ENCODE measurements at places on chromosomes 6 and 20.

DNA sequence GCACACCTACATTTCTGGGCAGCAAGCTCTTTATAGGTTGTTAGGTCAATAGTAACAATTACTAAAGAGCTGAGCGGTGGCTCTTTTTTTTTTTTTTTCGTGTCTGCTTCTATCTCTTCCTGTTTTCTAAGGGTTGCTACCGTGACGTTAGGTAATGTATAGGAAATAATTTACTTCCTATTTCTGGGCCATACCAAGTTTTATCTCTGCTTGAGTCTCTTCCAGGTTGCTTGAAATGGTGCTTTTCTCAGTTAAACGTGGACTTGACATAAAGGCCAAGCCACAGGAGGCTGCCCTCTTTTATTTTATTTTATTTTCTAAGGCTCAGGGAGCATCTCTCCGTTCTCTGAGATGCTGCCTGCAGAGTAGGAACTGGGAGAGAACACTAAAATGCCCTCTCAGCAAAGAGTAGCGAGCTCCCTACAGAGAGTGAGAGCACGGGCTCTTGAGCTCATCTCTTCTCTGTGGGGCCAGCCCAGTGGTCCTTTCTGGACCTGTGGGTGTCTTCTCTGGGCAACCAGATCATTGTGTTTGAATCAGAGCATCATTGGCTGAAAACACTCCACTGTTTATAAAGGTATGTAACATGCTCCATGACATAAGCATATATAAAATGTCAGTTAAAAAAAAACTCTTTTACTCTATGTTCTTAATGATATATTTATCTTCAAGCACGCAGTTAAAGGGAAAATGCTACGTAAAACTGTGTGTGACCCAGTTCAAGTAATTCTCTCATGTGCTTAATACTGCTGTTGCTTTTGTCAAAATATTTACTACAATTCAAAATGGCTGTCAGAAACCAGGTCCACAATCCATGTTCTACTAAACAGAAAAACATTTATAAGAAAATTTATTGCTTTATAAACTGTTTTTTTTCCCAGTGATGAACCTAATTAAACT lies at the start of gene ZNF831:
TSS of gene ZNF831 (plus strand) at position 191 of the 900 bp plus-strand sequence. CDS start 27,199 bp downstream, outside the sequence.
- DNase-seq: no peak

- no peak for DNase-seq
These were observed 21.9 kb upstream of the CDH4 start for GRCh38 chr20:61230166-61230565.

DNA sequence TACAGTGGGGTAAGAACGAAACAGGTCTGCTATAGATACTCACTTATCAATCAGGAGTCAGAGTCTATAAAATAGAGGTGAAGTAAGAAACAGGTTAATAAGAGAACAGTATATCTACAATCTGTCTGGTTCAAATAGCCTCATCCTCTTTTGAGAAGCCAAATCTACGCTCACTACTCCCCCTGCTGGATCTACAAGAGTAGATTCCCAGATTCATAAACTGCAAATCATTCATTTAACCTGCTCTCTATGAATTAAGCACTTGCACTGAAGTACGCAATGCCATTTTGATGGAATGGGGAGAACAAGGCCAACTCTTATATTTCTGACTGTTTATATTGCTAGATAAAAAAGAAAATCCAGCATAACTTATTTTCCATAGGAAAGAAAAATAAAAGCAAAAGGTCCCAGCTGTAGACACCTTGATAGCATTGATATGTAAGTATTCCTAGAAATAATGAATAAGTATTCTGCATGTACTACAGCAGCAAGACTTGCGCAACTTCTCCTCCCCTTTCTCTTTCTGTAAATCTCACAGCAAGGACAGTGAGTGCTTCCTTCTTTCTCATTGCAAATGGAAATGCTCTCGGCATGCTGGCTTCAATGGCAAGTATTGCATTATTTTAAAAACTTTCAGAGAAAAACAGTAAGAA lies 92.3 kb downstream of the RFX6 start:
- DNase-seq: no peak

DNA sequence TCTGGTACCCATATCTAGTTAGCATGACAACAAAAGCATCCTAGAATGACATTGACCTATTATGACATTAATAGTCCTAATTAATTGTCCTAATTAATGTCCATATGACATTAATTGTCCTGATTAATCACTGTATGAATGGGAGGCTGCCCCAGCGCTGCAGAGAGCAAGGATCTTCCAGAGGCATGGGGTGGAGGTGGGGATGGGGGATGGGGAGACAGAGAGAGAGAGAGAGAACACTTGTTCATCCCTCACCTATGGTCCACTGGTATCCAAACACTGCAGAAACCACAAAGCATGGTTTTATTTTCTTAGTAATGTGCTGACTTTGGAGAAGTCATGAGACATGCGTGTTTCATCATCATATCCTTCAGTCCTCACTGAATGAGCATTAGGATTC lies 235.1 kb downstream of the FNDC1 start:
- no peak for DNase-seq

GRCh38 chr6:34189806-34190503 lies 44.1 kb upstream of the GRM4 start:
- DNase-seq: no peak

- DNase-seq: no peak
These were observed 10.8 kb downstream of the SGK1 start for GRCh38 chr6:134307075-134307474.

- no peak for DNase-seq
These were observed 59.1 kb downstream of the SLC22A1 start for GRCh38 chr6:160180706-160181105.

- no peak for DNase-seq
These were observed 25.1 kb upstream of the TRIM26 start for GRCh38 chr6:30238178-30238795.

DNA sequence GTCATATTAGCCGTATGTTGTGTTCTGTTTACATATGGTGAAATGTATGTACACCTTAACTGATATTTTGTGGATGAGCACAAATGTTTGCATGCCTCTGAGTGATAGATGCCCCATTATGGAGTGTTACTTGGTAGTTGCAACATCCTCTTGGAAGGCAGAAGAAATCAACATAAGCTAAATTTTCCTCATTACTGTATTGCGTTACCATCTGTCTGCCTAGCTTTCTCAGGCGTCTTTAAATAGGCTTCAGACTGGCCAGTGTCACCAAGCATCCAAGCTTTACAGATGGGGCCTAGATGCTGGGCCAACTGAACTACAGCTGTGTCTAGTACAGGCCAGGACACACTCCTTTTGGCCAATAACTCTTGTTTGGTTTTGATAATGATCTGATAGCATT lies 250.6 kb downstream of the SAMD5 start:
- DNase-seq: no peak

DNA sequence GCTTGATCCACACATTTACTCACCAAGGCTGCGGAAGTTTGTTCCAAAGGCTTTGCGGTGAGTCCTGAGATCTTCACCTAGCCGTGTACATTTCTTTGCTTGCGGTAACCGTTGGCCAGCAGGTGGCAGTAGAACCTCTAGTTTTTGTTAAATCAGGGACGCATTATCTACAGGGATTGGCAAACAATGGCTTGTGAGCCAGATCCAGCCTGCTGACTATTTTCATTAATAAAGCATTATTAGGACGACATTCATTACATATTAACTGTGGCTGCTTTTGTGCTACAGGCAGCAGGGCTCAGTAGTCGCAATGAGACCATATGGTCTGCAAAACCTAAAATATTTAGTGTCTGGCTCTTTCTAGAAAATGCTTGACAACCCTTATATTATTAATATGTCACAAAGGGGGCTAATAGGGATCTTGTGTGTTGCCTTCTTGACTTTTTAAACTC lies 174.1 kb downstream of the DOK5 start:
- peak; percentile 45 for DNase-seq

- no peak for DNase-seq
These were observed 18.3 kb downstream of the SESN1 start for GRCh38 chr6:109076377-109076776.

- no peak for DNase-seq
These were observed 229.2 kb upstream of the SUPT3H start for GRCh38 chr6:45606831-45607400.

DNA sequence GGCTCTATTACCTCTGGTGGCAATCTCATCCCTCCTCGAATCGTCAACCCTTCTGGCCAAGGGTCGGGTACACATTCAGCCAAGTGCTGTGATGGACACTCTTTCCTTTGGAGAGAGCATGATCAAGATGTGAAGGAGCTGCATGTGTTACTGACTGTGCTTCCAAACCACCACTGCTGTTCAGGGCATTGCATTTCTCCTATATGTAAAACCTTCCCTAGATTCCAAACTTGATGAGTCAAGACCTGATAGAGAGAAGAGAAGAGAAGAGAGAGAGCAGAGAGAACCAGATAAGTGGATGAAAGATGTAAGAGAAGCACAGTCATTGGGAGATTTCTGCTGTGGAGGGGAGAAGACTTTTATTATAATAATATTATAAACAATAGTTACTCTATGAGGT lies 162.2 kb downstream of the KCNQ5 start:
- no peak for DNase-seq

GRCh38 chr6:72560721-72561593 lies 60.9 kb upstream of the KCNQ5 start:
- DNase-seq: no peak

DNA sequence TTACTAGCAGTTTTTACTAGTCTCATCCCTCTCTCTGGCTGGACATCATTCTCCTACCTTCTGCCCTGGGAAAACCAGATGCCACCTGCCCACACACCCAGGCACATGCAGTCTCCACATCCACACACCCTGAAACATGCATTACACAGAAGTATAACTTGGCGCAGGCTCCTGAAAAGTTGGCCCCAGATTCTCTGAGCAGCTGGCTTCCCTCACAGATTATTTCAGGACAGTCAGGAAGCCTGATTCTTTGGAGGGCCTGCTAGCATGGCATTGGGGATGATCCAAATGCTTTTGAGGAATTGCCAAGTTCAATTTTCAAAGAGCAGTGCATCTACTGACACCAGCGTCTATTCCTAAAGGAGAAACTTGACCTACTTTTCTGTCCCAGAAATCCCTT lies 27.8 kb upstream of the KIF16B start:
- DNase-seq: no peak

GRCh38 chr6:131949909-131950766 lies 1.0 kb downstream of the CCN2 start:
- DNase-seq: no peak

DNA sequence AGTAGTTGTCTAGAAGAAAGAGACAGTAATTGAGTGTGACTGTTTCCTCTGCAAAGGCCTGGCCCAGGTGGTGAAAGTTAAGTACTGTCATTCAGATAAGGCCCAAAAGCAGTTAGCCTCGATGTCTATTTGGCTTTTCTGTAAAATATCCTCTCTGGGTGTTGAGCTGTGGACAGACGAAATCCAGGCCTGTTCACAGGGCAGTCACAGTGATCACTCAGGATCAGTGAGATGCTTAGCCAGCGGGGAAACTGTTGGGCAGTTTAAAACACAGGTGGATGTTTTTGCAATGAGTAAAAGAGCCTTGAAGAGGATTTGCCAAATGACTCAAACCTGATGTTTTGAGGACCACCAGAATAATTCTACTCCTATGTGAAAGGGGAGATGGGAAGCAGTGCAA lies 22.0 kb upstream of the PRDM1 start:
- no peak for DNase-seq

DNA sequence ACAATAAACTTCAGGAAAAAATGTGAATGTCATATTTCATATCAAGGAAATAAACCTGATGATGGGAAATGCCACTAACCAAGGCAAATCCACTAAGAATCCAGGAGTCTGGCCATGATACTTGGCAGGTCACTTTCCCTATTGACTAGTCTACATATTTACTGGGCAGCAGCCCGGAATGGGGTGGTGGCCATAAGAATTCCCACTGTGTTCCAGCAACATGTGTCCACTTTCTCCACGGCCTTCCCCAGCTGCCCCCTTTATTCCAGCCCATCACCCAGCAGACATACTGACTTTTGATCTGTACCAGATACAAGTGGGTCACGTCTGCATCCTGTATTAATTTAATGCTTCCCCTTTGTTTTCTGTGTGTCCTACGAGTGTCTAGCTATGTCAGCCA lies 234.5 kb upstream of the PRDM1 start:
- no peak for DNase-seq

DNA sequence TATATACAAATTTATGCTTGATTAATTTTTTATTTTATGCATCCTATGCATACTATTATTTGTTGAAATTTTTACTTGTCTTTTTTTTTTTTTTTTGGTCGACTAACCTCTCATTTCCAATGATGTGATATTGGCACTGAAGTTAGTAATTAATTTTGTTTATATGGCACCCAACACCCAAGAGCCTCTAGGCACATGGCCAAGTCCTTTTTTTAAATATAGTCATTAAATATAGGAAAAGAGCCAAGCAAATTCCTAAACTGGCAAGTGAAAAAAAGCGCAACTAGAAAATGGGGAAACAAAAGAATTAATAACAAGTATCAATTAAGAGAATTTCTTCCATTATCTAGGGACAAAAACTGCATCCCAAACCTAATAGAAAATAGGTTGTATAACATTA lies 85.5 kb upstream of the HS3ST5 start:
- DNase-seq: no peak

DNA sequence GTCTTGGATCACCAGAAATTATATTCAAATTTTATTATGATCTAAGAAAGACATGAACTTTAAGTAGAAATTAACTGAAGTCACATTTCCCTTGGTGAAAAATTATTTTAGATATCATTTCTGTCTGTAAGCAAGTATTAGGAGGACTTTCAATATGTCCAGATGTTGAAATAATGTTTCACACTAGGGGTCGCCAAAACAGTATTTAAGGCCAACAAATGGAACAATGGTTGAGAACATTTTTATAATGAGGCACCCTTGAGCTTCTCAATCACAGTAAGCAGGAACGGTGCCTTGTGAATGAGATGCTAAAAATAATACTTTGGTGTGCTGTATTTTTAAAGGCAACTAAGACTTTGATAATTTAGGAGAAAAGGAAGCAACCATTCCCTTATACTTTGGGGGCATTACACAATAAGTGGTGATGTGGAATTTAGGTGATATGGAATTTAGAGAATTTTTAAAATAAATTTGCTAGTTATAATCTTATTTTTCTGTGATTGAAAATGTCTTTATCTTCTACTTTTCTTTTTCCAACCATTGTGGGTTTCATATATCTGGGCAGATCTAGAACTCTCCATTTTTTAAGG lies 9.6 kb upstream of the SF3B5 start:
- DNase-seq: no peak

DNA sequence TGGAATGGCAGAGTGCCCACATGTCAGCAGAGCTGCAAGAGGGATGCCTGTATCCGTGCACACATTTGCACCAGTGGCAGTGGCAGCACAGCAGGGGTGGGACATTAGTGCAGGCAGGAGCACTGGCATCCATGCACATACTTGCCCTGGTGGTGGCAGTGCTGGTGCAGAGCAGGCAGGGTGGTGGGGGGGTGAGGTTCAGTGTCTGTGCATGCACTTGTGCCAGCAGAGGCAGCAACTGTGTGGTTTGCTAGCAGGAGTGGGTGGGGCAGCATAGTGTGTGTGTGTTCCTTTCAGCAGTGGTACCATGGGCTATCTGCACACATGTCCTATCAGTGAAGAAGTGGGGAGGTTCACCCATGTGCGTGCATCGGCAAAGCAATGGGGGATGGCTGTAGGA lies 151.6 kb downstream of the EPM2A start:
- DNase-seq: no peak

GRCh38 chr6:62446647-62447316 lies 160.8 kb upstream of the KHDRBS2 start:
- no peak for DNase-seq

- DNase-seq: peak; percentile 51
These were observed 3.8 kb downstream of the PREX1 start for GRCh38 chr20:48823960-48824498.

Measured in stimulated activated CD8-positive, alpha-beta memory T cell treated with anti-CD3 and anti-CD28 coated beads, Interleukin-4, amount 100 ng/mL, for 24 hours (primary cell).